ENCODE measurements at places on chromosomes 1 and 21.

- no peak for DNase-seq
These were observed 58.0 kb downstream of the STUM start for GRCh38 chr1:226606311-226607267.

GRCh38 chr1:159979257-159979656 lies 25.2 kb upstream of the SLAMF9 start:
- DNase-seq, result no peak

DNA sequence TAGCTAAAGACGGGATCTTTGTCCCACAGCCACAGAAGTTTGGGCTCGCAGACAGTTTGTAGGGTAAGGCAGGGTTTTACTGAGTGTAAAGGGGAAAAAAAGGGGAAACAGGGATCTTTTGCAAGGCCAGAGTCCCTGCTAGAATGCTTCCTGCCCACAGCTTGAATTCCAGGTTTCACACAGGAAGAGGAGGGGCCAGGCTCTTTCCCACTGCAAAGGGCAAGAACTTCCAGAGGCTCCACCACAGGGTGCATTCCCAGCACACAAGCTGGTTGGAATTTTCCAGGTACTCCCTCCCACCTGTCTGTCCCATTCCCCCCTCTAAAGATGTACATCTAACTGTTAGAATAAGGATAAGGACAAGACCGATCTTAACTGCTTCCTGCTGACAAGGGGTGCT lies 1126.9 kb downstream of the KCNT2 start:
- no peak for DNase-seq

- DNase-seq, result no peak
These were observed 4.3 kb downstream of the RNF19B start for GRCh38 chr1:32960342-32960741.

GRCh38 chr1:152110860-152111514 lies 4.3 kb downstream of the TCHH start:
- DNase-seq, result no peak

- no peak for DNase-seq
These were observed 12.4 kb upstream of the FCGR2A start for GRCh38 chr1:161492827-161493226.

GRCh38 chr1:111895469-111895868 lies 94.0 kb downstream of the KCND3 start:
- no peak for DNase-seq

GRCh38 chr1:235409042-235409820 lies 42.0 kb downstream of the TBCE start:
- no peak for DNase-seq

DNA sequence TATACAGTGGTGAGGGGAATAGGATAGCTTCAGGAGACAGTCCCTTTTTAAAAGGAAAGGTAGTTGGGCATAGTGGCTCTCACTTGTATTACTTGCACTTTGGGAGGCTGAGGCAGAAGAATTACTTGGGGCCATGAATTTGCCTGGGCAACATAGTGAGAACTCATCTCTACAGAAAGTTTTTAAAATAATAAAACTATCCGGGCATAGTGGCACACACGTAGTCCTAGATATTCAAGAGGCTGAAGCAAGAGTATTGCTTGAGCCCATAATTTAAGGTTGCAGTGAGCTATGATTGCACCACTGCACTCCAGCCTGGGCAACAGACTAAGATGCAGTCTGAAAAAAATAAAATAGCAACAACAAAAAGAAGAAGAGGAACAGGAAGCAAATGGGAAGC lies 27.2 kb downstream of the GORAB start:
- no peak for DNase-seq

GRCh38 chr1:91736146-91736714 lies 149.7 kb downstream of the TGFBR3 start:
- no peak for DNase-seq

GRCh38 chr1:18094096-18094495 lies 13.5 kb upstream of the IGSF21 start:
- DNase-seq, result no peak

DNA sequence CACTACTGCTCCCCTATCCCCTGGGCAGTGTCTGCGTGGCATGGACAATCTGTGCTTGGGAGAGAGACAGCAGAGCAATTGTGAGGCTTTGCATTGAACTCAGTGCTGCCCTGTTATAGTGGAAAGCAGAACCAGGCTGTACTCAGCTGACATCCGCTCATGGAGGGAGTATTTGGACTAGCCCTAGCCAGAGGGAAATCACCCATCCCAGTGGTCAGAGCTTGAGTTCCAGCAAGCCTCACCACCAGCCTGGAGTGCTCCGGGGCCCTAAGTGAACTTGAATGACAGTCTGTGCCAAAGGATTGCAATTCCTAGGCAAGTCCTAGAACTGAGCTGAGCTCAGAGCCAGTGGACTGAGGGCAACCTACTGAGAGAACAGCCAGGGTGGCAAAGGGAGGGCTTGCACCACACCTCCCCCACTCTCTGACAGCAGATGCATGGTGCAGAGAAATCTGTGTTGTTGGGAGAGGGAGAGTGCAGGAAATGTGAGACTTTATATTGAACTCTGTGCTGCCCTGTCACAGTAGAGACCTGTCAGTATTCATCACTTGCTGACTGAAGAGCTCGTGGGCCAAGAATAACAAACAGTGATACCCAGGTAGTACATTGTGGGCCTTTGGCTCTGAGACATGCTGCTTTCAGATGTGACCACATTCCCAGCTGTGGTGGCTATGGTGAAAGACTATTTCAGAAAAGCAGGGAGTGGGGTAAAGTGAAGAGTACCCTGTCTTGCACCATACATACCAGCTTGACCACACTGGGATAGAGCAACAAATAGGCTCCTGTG lies 107.7 kb upstream of the SLC5A9 start:
- DNase-seq, result no peak

- no peak for DNase-seq
These were observed 1.0 kb upstream of the CDKN2C start for GRCh38 chr1:50968821-50969610.

DNA sequence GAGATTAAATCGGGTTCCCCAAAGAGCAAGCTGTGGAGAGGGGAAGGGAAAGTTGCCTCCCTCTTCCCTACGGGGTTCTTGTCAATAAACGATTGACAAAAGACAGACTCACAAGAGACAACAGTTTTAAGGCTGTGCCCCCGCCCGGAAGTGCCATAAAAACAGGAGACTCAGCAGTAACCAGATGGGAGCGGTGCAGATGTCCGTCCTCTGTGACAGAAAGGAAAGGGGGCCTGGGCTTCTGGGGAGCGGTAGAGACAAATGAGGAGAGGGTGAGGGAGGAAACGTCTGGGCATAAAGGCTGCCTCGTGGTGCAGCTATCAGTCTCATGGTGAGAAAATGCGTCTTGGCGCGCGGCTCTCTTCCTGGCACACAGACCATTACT lies 5.9 kb downstream of the TP73 start:
- DNase-seq, result no peak
